ENCODE measurements at places on chromosomes 5 and 9.

DNA sequence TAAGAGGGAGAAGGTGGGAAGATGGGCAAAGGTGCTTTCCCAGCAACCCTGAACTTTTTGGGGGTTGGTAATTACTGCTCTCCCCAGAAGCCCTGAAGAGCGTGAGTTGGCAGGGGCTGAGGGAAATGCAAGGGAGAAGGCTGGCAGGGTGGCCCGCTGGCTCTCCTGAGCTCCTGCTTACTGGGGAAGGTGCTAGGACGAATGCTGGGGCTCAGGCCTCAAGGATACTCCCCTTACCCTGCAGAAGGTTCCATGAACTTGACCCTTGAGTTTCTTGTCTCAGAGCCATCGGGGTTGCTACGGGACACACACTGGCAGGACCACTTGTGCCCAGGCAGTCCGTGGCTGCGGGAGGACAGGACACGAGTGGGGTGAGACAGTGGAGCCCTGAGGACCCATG is 1.2 kb downstream of the FAM163B start:
- no peak for DNase-seq

GRCh38 chr5:106171708-106172107 is 1499.0 kb downstream of the EFNA5 start:
- DNase-seq, result no peak

- DNase-seq, result no peak
These were observed 65.4 kb upstream of the ERCC6L2 start for GRCh38 chr9:95810133-95810532.

DNA sequence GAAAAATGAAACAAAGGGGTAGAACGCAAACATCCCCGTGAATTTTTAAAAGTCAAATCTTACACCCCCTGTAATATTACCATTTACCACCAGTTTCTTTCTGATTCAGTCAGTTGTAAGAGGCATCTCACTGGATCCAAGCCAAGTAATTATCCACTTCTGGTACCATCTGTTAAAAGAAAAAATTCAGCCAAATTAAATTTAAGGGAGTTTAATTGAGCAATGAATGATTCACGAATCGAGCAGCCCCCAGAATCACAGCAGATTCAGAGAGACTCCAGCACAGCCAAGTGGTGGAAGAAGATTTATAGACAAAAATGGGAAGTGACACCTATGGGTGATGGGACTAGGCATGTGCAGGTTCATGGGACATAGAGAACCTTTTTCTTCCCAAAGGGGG is 29.9 kb upstream of the MTMR12 start:
- DNase-seq, result no peak

- no peak for DNase-seq
These were observed 23.9 kb downstream of the PTPN3 start for GRCh38 chr9:109474170-109474569.

DNA sequence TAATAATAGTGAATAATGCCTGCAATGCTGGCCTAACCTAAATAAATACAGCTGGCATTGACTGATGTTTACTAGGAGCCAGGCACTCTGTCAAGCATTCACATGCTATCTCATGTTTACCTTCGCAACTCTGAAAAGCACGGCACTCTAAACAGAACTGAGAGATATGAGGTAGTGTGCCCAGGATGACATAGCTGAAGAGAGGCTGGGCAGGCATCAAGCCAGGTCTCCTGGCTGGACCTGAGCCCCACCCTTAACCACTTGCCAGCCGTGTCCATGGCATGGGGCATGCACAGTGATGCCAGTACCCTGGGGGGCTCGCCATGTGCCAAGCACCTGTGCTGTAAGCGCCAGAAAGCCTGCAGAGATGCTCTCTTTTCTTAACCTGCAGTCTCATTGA is 119.4 kb upstream of the MVB12B start:
- no peak for DNase-seq

DNA sequence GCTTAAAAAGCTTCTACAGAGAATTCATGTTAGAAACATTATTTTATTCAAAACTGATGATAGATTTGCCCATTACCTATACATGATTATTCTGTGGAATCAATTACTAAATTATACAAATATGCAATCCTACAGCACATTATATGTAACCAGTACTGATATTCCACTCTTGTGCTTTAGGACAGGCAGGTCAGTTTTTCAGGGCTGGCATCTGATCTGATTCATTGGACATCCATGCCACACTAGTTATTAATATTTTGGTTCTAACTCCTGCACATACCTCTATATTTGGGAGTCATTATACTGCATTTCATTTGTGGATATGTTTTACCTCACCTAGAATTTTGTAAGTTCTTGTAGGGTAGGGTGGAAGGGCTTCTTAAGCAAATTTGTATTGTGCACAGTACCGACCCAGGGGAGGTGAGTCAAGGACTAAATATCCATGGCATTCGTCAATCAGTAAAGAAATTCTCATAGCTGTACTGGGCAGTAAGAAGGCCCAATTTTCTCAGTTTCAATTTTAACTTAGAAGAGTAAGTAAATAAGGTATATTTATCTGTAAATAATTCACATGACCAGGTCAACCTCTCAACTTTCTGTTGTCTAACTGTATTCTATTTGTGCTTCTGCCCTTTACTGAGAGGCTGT is 33.5 kb downstream of the ELOVL7 start:
- no peak for DNase-seq

DNA sequence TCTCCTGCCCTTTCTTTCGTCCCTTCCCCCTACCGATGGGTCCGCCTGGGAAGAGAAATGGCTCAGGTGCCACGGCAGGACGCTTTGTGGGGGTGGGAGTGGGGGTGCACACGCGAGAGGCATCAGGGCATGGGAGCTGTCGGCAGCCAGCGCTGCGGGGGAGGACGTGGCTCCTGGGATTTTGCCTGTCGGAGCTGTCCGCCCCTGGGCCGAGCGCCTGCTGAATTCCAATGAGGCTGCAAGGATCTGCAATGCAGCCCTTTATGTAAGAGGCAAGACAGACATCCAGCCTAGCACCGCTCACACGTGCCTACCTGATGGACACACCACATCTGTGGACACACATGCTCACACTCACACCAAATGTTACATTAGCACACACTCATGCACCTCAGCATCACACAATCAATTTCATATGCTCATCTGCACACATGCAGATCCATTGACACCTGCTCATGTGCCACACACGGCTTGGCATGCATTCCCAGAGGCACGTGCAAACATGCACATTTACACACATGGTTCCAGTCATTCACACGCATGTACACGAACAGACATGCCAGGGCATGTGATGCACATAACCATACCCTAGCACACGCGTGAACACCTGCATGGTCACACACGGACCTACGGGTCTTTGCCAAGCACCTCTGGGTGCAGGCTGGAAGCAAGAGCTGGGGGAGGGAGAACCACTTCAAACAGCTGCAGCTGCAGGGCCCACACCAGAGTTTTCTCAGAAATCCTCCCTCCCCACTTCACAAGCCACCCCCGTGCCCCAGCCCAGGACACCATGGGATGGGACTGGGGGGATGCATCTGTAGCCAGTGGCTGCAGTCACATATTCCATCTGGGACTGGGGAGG is 1.4 kb downstream of the GRIN1 start:
- no peak for DNase-seq

DNA sequence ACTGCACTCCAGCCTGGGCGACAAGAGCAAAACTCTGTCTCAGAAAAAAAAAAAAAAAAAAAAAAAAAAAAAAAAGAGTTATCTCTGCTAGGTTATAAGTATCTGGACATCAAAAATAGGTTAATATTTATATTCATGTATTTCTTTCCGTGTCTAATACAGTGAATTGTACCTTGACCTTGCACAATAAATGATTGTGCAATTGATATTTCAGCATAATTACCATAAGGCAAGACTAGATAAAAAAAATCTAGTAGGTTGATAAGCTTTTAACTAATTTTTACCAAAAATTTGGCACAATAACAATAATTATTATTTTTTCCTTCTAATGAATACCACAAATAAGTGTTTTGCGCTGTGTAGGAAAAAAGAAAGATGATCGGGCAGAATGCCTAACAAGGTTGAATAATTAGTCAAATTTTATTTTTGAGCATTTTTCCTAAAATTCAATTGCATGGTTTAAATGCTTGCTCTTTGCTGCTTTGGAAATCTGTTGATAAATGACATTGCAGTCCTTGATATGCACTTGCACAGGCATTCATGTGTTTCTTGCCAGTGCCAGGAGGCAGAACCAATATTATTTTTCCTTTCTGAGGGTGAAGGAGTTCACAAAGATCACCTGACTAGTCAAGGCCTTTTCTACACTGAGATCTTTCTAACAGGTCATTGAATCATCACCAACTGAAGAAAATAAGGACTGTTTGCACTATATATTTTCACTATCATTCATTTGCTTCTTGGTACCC is 127.5 kb downstream of the ARRDC3 start:
- no peak for DNase-seq

- no peak for DNase-seq
These were observed 16.3 kb downstream of the LPCAT1 start for GRCh38 chr5:1507457-1507856.

DNA sequence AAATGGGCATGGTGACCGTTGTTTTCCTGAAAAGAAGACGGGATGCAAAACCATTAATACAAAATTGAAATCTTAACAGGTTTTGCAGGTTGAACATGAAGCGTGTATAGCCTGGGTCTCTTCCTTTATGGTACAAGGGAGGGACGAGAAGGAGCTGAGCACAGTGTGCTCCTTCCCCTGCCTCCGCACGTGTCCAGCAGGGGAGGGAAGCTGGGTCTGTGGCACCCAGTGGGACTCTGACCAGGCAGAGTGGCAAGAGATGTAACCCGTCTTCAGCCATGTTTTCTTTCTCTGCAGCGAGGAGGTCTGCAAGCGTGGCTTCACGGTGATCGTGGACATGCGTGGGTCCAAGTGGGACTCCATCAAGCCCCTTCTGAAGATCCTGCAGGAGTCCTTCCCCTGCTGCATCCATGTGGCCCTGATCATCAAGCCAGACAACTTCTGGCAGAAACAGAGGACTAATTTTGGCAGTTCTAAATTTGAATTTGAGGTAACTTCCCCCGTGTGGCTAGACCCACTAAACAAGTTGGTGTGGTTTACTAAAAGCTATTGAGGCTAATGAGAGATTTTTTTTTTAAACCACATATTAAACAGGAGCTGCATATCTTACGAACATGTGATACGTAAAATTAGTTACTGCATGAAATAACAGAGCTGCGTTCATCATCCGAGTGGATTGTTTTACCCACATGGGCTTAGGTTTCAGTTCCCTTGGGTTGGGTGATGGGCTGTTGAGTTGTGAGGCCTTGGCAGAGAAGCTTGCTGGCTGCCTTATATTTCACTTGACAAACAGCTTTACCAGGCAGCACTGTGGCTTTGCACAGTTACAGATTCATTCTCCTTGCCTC is 143.7 kb downstream of the TRIO start:
- no peak for DNase-seq

DNA sequence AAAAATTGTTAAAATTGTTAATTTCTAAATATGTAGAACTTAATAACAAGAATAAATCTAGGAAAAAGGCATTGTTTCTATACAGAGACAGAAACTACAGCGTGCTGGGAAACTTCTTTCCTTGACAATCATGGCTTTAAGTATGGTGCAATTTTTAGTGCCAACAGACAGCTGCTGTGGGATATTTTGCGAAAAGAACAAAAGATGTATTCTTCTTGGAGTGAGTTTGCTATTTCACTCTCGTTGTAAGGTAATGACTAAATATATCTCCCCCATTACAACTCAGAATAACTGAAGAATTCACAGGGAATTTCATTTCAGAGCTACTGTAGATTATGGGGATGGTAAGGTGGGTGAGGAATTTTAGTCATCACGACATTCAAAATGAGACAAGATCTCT is 2055.0 kb upstream of the ACO1 start:
- no peak for DNase-seq

GRCh38 chr5:41735213-41735612 is 135.0 kb downstream of the OXCT1 start:
- no peak for DNase-seq

DNA sequence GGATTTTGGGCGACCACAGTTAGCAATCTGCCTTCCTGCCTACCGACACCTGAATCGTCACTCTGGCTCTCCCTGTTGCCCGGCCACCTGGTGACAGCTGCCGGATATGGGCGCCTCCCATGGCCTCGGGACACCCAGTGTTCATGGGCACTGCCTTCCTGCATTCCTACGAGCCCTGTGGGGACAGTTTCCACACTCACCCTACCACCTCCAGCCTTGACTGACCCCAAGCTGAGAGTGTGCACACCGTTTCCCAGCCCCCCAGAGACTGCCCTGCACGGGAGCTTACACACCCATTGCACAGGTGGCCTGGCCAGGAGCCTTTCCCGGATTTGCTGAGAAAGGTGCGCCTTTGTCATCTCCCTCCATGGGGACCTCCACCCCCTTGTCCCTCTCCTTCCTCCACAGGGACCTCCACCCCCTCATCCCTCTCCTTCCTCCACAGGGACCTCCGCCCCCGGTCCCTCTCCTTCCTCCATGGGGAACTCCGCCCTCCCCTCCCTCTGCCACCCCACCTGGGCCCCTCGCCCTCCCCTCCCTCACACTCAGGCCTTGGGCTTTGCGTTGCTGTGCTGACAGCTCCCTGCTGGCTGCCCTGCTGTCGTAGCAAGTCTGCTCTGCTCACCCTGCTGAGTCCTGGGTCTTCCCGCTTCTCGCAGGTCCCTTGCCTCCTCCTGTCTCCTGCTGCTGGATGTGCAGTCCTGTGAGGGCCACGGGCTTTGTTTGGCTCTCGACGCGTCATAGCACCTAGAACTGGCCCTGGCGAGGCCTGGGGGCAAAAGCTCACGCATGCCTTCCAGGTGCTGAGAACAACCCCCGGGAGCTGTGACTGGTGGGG is 48.4 kb downstream of the MRPL36 start:
- no peak for DNase-seq

DNA sequence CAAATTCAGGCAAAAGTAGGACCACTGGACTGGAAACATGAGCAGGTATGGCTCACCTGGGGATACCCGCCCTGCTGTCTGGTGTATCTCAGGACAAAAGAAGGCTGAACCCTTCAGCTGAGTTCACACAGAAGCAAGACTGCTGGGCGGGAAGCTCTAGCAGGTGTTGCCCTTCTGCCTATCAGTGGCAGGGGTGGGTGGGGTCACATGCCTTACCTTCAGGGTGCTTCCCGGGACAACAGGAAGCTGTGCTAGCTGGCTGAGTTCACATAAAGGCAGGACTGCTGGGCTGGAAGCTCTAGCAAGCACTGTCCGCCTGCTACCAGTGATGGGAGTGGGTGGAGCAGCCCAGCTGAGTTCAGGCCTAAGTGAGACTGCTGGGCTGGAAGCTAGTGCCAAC is 498.8 kb upstream of the ZNF608 start:
- DNase-seq, result no peak

GRCh38 chr5:14413331-14413750 is 168.3 kb upstream of the OTULINL start:
- DNase-seq, result no peak

GRCh38 chr5:33258553-33258952 is 182.2 kb upstream of the TARS1 start:
- DNase-seq, result no peak

DNA sequence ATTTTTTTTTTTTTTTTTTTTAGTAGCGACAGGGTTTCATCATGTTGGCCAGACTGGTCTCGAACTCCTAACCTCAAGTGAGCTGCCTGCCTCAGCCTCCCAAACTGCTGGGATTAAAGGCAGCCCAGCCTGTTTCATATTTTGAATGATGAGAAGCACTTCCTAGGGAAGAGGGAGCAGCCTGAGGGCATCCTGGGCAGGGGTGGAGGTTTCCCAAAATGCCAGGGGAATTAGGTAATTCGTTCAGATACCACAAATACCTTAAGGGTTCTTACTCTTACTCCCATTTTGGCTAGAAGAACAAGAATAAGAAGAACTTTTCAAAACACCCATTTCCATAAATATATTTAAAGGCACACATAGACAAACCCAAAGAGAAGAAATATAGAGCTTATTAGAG is 29.5 kb upstream of the RAPGEF1 start:
- DNase-seq, result no peak
